AG20443 (cell line): ENCODE measurements at places on chromosomes 3 and 15.

DNA sequence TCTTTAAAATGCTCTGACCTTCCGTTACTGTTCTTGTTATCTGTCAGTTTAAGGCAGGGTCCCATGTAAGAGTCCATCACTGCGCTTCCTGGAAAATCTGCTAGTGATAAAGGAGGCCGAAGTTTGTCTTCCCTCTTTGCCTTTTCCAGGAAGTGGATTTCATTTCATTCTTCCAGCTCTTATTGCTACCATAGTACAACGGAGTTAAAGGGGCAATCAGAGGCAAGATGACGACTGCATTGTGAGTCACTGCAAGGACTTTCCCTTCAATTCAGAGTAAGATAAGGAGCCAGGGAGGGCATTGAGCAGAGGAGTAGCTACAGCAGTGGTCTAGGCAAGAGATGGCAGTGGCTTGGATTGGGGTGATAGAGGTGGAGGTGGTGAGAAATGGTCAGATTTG, 17.2 kb upstream of the DET1 start:
- no peak for DNase-seq

- DNase-seq = no peak
Observed at GRCh38 chr15:91304786-91305185, 204.7 kb downstream of the SV2B start.

DNA sequence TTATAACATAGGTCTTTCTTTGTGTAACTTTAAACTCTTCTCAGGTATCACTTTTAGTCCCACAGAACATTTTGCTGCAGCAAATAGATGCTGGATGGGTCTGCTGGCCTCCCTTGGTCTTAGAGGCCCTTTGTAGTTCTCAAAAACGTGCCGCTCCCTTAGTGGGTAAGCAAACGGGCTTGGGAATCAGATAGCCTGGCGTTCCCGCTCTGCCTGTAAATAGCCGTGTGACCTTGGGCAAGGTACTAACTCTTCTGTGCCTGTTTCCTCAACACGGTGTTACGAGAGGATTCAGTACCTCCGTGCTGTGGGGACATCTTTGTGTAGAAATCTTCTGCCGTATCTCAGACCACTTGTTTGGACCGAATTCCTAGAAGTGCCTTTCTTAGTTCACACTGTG, 64.4 kb downstream of the DNAJB8 start:
- no peak for DNase-seq

DNA sequence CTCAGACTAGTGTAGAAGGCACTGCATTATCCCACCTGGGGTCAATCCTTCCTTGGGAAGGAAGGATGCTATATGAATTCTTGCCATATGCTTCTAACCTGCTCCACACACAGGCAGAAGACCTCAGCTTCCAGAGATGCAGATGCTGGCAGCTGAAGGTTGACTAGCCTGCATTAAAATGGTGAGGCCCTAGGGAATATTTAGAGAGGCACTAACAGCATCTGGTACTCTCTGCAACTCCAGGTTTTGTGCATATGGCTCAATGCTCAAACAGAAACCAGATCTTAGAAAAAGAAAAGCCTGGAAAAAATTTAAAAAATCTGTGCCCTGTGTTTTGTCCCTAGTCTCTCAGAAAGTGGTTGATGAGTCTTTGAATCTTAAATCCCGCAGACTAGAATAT, 56.0 kb upstream of the MYRIP start:
- no peak for DNase-seq

DNA sequence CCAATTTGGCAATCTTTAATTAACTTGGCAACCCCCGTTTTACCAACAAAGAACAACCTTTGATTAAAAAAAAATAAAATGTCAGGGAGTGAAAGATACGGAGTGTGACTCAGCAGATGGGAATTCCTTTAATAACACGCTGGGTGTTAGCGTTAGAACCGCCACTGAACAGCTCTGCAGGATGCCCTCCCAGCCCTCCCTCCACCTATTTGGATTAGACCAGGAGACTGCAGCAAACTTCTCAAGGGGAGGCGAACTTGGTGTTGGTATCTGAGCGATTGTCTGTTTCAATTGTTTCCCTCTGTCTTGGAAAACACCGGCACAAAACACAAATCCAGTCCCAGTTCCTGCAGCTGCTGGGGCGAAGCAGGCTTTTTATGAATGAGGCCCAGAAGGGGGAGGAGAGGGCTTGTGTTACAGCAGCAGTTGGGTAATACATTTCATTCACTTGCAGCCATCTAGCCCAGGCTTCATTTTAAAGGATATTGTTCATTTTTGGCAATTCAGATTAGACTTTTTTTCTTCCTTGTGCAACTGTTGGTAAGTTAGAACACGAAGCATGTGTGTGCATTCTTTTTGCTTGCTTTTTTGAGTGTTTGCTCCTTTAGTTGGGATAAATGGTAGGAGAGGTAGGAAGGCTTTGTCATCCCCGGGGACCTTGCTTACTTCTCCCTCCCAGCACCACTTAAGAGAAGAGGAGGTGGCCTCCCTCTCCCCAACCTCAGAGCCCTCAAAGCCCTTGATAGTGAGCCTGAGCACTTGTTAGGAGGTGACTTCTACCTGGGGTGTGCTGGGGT, 152.3 kb downstream of the IGF1R start:
- DNase-seq = peak; percentile 80

- DNase-seq = no peak
Observed at GRCh38 chr15:52737720-52738119, 52.4 kb downstream of the ONECUT1 start.

- DNase-seq = peak; percentile 77
Observed at GRCh38 chr15:57751177-57751800, 44.8 kb downstream of the POLR2M start.

- DNase-seq = no peak
Observed at GRCh38 chr3:181623924-181624694, 87.6 kb upstream of the SOX2 start.

DNA sequence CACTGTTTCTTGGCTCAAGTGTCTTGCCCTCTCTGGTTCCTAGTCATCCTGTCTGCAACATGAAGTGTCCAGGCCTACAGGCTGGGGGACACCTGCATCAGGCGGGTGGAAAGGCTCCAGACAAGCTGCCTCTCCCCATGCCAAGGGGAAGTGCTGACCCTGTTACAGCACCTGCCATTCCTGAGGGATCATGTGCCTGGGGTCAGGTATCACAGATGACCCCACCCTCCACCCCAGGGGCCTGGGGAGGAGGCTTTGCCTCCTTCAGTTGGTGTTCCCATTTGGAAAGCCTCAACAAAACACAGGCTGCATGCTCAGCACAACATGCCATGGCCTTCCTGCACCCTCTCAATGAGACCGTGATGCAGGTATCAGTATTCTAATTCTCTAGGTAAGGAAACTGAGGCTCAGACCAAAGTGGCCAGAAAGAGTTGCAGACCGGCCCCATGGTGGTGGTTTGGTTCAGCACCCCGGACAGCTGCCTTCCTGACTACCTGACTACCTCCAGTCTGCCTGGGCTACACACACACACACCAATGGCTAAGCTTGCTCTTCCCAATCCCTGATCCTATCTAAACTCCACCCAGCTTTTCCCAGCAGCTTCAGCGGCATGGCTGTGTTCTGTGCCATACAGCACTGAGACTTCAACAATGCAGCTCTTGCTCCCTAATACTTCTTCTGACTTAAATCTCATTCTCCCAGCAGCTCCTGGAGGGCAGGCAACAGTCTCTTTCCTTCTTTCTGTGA, 69.7 kb upstream of the LINGO1 start:
- DNase-seq = peak; percentile 47

DNA sequence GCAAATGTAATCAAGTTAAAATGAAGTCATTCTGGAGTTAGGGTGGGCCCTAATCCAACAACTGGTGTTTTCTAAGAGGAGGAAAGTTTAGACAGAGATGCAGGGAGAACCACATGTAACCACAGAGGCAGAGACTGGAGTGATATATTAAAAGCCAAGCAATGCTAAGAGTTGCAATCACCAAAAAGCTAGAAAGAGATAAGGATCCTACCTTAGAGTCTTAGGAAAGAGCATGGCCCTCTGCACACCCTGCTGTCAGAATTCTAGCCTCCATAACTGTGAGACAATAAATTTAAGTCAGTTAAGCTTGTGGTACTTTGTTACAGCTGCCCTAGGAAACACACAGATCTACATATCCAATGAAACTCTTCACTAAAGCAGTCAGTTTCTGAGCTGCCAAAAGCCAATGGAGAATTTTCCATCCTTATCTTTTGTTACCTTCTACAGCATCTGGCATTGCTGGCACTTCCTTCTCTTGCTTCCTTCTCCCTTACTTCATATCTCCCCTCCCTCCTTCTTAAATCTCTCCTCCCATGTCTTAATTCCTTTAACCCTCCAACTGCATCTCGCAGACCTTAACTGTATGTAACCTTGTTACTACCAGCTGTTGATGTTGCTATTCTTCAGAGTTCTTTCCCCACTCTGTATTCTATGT, 11.2 kb downstream of the DCBLD2 start:
- no peak for DNase-seq

DNA sequence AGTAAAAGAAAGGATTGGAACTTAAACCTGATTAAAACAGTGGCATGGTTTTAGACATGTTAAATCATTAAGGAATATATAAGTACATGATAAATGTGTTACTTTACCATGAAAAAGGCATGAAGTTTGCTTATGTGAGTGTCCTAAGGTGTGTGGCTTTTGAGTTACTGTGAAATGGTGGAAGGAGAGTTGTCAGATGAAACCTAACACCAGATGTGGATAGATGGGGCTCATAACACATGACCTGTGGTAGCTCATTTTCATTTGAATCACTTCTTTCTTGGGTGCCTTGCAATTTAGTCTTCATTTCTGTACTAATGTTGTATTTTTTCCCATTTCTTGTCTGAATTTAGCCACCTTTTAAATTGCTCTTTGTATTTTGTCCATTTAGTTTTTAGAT, 13.0 kb downstream of the MEF2A start:
- DNase-seq = no peak

- peak; percentile 82 for DNase-seq
Observed at GRCh38 chr3:46903341-46904302, 26.1 kb downstream of the PTH1R start.

- DNase-seq = no peak
Observed at GRCh38 chr3:19206540-19206939, 58.2 kb downstream of the KCNH8 start.

GRCh38 chr3:21672303-21672702, 78.7 kb downstream of the ZNF385D start:
- peak; percentile 83 for DNase-seq

- no peak for DNase-seq
Observed at GRCh38 chr3:5891711-5892110, 704.2 kb downstream of the EDEM1 start.

- DNase-seq = no peak
Observed at GRCh38 chr3:119663885-119664284, 3.5 kb upstream of the POPDC2 start.

DNA sequence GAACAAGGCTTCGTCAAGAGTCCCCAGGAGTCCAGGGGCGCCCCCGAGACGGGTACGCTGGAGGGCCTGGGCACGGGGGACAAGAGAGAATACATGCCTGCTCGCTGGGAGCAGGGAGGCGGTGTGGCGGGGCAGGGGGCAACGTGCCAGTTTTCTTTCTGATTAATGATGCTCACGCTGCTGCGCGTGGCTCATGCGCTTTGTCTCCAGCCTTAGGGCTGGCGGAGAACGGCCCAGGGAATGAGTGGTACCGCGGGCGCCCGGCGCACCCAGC, 408 bp upstream of the ARPP21 start:
- DNase-seq = peak; percentile 6

DNA sequence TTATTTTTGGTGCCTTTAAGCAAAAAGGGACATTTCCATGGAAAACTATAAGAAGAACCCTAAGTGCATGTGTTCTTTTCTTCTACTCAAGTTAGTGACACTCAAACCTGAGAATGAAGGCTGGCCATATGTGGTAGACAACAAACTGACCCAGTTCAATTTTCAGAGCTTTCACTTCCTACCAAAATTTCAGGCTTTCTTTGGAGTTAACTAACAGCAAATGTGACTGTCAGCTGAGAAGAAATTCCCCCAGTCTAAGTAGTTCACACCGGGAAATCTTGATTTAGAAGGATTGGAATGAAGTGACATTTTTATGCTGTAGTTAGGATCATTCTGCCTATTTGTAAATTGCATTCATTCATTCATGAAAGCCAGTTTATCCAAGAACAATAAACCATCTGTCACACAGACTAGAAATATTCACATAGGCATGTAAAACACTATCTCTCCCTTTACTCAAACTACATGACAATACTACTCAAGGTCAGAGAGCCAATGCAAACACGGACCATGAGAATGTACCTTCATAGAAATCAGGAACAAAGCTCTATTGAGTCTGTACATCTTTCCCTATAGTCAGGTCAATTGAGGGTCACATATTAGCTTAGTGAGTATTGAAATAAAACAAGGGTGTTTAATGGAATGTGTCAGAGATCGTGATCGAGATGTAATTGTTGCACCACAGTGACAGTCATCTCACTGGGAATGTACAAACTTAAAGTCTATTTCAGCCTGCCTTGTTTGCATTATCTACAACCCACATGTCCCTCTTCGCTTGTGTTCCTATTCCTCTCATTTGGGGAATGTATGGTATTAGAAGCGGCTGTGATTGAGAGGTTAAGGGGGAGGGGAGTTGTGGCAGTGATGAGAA, 113.8 kb upstream of the TGFBR2 start:
- peak; percentile 19 for DNase-seq

GRCh38 chr3:45599984-45600650, 5.6 kb downstream of the LIMD1 start:
- no peak for DNase-seq

- no peak for DNase-seq
Observed at GRCh38 chr15:29044503-29044901, 158.7 kb downstream of the APBA2 start.

GRCh38 chr3:49609815-49610214, 55.5 kb downstream of the BSN start:
- DNase-seq = peak; percentile 21

GRCh38 chr3:194399874-194400411, 877 bp upstream of the GP5 start:
- no peak for DNase-seq

- no peak for DNase-seq
Observed at GRCh38 chr15:77032052-77032646, 37.2 kb downstream of the PSTPIP1 start.

DNA sequence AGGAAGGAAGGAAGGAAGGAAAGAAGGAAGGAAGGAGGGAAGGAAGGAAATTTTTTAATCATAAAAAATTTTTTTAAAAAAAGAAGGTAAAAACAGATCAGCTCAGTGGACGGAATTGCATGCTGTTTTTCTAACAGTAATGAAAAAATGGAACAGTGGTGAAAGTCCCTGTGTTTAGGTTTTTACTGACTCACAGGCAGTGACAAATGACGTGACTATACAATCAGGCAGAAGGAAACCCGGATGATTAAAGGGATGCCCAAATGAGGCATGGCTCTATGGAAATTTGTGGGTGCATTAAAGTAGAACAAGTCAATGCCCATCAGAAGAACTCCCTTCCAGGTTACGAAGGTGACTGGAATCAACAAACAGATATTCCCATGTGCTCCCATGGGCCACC, 135.0 kb downstream of the IMPG2 start:
- no peak for DNase-seq

GRCh38 chr3:170155604-170156003, 25.9 kb downstream of the PHC3 start:
- DNase-seq = no peak
